ENCODE measurements at places on chromosomes 7 and 10.

DNA sequence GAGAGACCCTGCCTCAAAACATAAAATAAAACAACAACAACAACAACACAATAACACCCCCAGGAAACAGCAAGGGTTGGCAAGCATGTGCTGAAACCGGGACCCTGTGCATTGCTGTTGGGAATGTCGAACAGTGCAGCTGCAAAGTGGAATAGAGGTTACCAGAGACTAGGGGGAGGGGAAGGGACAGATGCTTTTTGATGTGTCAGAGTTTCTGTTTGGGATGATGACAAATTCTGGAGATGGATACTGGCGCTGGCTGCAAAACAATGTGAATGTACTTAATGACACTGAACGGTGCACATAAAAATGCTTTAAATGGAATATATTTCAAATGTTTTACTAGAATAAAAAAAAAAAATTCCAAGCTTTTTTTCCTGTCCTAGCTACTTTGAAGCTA lies 241.8 kb downstream of the TEX36 start:
- peak; percentile 3 for DNase-seq

DNA sequence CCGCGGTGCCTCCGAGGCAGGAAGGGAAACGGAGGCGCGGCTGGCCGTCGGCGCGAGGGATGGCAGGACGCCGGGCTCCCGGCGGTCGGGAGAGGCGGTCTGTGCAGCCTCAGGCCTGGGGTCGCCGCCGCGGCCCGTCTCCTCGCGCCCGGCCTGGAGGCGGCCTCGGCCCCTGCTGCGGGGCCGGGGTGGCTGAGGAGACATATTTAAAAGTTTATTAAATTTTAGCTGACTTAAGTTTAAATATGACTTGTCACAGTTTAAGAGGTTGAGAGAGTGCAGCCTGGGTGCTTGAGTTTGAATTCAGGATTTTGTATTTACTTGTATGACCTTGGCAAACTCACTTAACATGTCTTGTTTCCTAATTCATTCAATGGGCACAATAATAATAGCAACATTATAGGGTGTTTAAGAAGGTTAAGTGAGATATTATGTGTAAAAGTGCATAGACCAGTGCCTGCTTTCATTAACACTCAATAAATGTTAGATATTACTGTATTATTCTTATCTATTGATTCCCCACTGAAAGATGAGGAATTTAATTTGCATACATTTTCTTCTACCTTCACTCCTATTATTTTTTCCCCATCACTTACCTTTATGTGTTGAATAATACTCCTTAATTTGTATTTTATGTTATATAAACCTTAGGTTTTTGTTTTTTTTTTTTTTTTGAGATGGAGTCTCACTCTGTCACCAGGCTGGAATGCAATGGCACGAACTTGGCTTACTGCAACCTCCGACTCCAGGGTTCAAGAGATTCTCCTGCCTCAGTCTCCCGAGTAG lies 718 bp downstream of the DYNC2I1 start:
- no peak for DNase-seq

- no peak for DNase-seq
Measured at GRCh38 chr10:20166096-20166675, 350.0 kb downstream of the PLXDC2 start.

GRCh38 chr10:7121154-7121797 lies 289.6 kb downstream of the SFMBT2 start:
- no peak for DNase-seq

DNA sequence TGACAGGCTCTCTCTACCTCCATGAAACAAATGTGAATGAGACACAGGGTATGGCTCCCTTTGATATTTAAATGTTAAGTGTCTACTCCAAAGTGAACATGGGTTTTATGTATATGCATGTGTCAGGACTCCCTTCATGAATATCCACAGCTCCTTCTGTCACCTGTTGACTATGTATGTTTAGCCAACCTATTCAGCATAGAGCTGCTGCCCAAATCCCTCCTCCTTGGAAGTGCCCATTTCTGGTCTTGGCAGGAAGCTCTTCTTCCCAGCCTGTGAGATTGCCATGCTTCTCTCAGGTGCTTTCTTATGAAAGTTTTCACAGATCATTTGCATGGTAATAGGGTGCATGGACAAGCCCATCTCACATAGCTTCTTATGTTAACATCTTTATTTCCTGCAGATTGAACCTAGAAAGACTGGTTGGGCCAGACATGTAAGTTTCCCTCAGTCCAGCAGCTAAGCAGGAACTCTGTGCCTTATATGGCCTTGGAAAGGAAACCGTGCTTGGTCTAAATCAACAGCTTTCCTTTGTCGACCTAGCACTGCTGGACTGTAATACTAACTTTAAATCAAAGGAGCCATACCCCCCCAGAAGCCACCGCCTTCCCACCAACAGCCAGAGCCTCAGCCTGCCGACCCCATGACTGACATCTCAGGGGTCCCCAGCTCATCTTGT lies 288.9 kb downstream of the ADARB2 start:
- DNase-seq: no peak

- DNase-seq: no peak
Measured at GRCh38 chr10:24357344-24358004, 148.5 kb downstream of the KIAA1217 start.

DNA sequence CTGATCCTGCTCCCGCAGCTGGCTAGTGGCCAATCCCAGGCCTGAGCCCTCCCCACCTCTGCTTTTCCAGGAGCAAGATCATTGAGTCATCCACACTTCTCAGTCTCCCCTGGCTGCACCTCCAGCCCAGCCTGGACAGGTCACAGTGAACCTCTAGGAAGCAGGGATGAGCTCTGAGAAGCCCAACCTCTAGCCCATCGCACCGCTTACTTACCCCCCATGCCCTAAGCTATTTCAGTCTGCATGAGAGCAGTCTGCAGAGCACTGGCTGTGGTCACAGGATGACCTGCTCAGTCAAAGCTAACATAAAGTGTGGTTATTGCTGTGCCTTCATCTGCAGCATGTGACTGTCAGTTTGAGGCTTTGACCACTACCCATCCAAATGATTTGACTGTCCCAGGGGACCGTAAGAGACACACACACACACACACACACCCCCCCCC lies 129.2 kb downstream of the SORBS1 start:
- DNase-seq: no peak

- DNase-seq: no peak
Measured at GRCh38 chr7:152922318-152923081, 162.9 kb downstream of the ACTR3B start.

- no peak for DNase-seq
Measured at GRCh38 chr10:43866712-43867111, 218.0 kb upstream of the ZNF32 start.

GRCh38 chr7:23247046-23247602 lies 549 bp downstream of the GPNMB start:
- DNase-seq: no peak

DNA sequence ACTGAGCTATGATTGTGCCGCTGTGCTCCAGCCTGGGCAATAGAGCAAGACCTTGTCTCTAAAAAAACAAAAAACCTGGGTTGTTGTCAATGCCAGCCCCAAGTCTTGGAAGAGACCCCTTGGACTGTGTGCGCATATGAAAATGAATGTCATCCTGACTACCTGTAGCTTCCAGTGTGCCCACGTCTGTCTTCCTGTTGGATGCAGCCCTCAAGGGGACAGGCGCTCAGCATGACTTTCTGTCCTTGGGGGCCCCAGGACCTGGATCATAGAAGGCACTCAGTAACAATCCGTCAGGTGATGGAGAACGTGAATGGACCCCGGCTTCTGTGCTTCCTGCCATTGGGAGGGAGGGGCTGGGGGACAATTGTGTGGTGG lies 9.0 kb downstream of the PRF1 start:
- DNase-seq: no peak

GRCh38 chr7:12327922-12328321 lies 75.7 kb downstream of the VWDE start:
- DNase-seq: no peak

GRCh38 chr10:71634531-71635164 lies 84.9 kb downstream of the C10orf105 start:
- no peak for DNase-seq

DNA sequence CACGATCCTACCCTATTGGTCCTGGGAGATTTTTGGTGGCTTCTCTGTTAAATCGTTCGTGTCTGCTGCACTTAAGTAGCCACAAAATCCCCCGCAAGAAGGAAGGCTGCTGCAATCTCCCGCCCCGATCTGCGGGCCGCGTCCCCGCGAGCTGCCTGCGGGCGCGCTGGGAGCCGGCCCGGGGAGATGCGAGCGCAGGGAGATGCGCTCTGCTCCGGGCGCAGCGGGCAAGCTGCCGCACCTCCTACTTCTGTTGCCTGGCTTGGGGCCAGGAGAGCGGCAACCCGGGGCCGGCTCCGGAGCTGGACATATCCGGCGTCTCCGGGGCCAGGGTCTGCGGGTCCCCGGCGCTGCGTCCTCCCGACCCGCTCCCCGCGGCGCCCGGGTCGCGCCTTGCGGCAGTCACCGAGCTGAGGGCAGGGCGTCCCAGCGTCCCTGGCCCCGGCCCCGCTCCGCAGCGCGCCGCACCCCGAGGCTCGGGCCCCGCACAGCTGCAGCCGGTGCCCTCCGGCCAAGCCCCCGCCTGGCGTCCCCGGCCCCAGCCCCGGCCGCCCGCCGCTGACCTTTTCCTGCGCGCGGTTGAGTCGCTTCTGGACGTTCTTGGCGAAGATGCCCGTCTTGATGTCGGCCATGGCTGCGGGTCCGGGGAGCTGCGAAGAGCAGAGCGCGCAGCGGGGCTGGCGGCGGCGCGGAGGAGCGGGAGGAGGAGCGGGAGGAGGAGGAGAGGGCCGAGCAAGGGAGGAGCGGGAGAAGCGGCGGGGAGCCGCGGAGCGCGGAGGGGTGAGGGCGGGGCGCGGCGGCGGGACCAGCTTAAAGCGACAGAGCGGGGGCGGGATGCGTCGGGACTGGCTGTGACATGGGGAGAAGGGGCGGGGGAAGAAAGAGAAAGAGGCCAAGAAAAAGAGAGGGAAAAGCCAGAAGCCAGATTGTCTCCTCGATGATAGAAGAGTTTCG lies at the start of gene AMPH:
Gene AMPH, minus strand, starts transcription at position 654 of the 954 bp plus-strand sequence. Its CDS starts 22 bp downstream, at position 632.
- peak; percentile 7 for DNase-seq

DNA sequence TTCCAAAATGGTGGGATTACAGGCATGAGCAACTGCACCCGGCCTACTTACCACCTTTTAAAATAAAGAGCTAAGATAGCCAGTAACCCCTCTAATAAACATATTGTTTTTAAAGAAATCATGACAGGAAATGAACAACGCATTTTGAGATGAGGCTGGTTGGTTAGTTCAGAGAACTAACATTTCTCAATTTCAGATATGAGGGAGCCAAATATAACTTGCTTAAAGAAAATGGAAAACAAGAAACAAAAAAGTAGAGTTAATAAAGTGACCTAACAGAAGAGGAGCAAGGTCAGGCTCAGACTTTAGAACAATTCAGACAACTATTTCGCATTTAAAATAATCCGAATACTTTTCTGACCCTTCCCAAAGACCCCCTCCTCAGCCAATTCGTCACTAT lies 254.9 kb upstream of the PHF14 start:
- DNase-seq: no peak

- no peak for DNase-seq
Measured at GRCh38 chr7:118731854-118732253, 507.4 kb downstream of the ANKRD7 start.

- DNase-seq: no peak
Measured at GRCh38 chr7:134051020-134051419, 76.1 kb upstream of the LRGUK start.

DNA sequence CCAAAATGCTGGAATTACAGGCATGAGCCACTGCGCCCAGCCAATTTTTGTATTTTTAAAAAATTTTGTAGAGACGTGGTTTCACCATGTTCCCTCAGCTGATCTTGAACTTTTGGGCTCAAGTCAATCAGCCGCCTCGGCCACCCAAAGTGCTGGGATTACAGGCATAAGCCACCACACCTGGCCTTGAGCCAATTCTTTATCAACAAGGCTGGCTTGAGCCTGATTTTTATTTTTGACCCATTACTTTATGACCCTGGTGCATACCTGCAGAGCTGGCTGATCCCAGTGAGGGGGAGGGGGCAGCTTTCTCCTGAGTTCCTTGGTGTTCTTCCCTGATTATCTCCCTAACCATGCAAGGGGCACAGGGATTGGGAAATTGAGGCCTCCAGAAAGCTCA lies 15.8 kb upstream of the CPA1 start:
- DNase-seq: no peak

DNA sequence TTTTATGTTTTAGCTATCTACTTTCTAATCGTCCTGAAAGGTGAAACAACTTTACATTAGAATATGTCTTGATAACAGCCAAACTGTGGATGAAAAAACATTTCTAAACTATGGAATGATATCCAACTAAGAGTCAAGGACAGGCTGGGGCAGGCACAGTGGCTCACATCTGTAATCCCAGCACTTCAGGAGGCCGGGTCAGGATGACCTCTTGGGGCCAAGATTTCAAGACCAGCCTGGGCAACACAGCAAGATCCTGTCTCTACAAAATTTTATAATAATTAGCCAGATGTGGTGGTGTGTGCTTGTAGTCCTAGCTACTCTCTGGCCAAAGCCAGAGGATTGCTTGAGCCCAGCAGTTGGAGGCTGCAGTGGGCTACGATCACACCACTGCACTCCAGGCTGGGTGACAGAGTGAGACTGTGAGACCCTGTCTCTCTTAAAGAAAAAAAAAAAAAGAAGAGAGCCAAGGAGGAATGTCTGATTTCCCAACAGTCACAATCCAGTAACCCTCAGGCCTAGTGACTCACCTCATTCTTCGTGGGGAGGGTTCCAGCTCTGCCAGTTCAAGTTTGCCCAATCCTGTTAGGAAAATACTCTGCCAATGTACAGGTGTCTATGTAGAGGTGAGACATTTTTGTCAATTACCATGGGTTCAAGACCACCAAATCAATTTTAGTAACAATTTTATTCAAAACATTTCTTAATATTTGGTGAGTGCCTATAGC lies 14.6 kb upstream of the FZD1 start:
- DNase-seq: no peak

Data from AG04450 (cell line).